Activated naive CD8-positive, alpha-beta T cell treated with anti-CD3 and anti-CD28 coated beads for 36 hours (primary cell): ENCODE measurements at places on chromosomes 3 and 15. TPM values are rescaled to one million over a fixed set of nuclear protein-coding genes. Genes with fewer than 3 reads are reported as not detected.

ACKR4 gene
- 0.18 TPM for total RNA-seq

GABRA5 gene
- total RNA-seq = not detected

DNA sequence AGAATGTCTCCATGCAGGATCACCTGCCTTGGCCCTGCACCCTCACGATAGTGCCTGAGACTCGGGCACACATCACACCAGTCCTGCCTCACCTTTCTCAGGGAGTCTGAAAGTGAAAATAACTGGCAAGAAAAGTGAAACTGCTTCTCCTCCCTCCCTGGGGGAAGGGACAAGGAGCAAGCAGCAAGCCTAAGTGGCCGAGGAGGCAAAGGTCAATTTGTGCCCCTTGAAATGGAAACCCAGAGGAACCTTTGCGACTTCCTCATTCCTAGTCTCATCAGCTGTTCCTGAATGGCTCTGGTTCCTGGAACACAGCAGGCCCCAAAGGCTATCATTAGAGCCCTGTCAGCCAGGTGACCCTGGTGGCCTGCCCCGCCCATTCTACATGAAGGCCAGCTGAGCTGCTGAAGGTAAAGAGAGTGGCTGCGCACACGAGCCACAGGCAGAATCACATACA lies 28.0 kb upstream of the SLCO2A1 start:
- H3K27me3 ChIP-seq = no peaks in the 10 kb centered on the region
- no peak overlapping the region for H3K27ac ChIP-seq
- H3K4me3 ChIP-seq = no peak overlapping the region
- H3K4me1 ChIP-seq = peaks cover 4% of the 10 kb centered on the region

DNA sequence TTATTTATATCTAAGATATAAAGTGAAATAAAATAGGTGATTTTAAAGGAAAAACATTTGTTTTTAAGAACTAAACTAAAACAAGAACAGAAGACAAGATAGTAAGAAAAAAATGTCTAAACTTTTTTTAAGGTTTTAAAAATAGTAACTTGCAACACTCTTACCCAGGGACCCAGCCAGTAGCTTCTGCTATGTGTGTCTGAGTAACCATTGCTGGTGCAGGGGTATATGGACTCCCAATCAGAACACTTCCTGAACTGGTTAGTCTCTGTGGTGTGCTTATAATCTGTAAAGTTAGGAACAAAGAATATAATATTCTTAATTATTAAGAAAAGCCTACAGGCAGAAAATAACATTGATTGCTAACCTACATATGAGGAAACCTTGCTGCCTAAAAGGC lies 118.4 kb downstream of the ATP1B3 start:
- no peaks in the 10 kb centered on the region for H3K36me3 ChIP-seq
- no peak overlapping the region for H3K4me3 ChIP-seq
- H3K27me3 ChIP-seq = no peaks in the 10 kb centered on the region
- DNase-seq = no peak

DNA sequence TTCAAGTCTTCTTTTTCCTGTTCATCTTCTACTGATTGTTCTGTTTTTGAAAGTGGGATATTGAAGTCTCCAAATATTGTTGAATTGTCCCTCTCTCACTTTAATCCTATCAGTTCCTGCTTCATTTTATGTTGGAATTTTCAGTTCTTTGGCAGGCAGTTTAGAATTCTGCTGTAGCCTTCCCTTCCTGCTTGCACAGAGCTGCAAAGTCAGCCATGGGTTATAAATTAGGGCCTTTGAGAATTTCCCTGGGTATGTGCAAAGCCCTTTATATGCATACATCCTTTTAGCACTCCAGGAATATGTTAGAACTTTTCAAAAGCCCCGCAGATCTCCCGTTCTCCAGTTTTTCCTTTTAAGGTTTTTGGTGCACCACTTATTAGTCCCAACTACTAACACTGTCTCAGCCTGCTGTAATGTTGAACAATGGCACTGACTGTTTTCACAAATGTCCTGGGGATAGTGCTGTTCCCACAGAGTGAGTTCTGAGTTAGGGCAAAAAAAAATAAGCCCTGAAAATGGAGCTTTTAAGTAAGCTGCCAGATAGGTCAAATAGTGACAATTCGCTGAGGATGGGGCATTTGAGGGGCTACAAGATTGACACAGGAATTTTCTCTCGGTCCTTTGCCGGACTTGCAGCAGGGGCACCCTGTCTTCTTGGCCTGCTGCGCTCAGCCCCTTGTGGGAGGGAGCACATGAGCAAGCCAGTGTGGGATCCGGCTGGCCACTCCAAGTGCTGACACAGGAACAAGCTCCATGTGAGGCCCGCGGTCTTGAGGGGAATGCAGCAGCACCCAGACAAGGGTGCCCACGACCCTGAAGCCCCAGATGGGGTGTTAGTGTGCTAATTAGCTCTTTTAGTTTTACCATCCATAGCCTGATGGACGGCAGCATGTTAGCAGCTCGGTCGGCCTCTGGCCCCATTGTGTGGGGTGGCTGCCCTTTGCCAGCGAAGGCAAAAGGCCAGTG lies 96.0 kb downstream of the VPS8 start:
- H3K27me3 ChIP-seq = no peaks in the 10 kb centered on the region
- H3K27ac ChIP-seq = no peak overlapping the region

DNA sequence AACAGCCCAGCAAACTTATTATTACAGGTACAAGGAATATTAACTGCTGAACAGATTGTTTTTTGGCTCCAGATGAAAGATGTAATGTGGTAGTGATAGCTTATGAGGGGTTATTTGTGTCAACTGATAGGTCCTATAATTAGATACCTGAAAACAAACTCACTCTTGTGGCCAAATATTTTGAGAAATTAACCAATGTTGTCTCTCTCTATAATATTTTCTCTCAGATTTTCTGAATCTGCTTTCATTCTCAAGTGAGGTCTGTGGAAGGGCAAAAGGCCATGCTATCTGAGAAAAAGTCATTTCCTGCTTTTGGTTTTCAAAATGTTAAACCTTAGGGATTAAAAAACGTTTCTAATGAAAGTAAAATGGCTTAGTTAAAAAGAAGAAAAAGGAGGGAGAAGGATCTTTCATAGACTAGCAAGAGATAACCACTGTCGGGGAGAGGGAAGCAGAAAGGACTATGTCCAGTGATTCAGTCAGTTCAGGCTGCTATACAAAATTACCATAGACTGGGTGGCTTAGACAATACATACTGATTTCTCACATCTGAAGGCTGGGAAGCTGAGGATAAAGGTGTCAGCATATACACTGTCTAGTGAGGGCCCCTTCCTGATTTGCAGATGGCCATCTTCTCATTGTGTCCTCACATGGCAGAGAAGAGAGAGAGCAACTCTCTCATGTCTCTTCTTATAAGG lies 277.5 kb upstream of the P2RY1 start:
- no peaks in the 10 kb centered on the region for H3K36me3 ChIP-seq
- H3K27me3 ChIP-seq = no peaks in the 10 kb centered on the region
- no peak for DNase-seq
- H3K4me1 ChIP-seq = peaks cover 10% of the 10 kb centered on the region
- no peak overlapping the region for H3K4me3 ChIP-seq

DNA sequence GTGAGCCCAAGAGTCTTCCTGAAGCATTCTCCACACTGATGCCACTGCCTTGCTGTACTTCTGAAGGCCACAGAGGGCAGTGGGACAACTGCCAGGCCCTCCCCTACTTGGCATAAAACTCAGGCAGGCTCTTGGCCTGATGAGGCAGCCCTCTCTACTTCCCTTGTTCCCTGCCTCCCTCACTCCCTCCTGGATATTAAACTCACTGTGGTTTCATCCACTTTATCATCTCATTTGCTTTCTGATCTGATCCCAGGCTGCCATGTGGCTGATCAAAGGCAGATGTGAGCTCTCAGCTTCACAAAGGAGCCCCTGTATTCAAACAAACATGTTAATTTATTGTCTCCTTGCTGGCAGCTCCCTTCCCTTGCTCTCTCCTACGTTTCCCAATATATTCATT lies 533.5 kb downstream of the IGSF11 start:
- no peak overlapping the region for H3K27ac ChIP-seq
- H3K4me3 ChIP-seq = no peak overlapping the region
- H3K36me3 ChIP-seq = no peaks in the 10 kb centered on the region

- H3K36me3 ChIP-seq = peaks cover 15% of the 10 kb centered on the region
- peak overlapping the region; percentile 79 for H3K27ac ChIP-seq
- no peak for DNase-seq
- peak overlapping the region; percentile 2 for H3K4me3 ChIP-seq
Observed at GRCh38 chr15:40054605-40054854, 15.5 kb upstream of the SRP14 start.

- no peak overlapping the region for H3K27ac ChIP-seq
- no peaks in the 10 kb centered on the region for H3K27me3 ChIP-seq
- H3K4me1 ChIP-seq = peaks cover 27% of the 10 kb centered on the region
- H3K36me3 ChIP-seq = peaks cover 43% of the 10 kb centered on the region
- no peak overlapping the region for H3K4me3 ChIP-seq
Observed at GRCh38 chr3:33006081-33006480, 54.6 kb downstream of the CCR4 start.
